ENCODE measurements at places on chromosomes 11 and 22.

DNA sequence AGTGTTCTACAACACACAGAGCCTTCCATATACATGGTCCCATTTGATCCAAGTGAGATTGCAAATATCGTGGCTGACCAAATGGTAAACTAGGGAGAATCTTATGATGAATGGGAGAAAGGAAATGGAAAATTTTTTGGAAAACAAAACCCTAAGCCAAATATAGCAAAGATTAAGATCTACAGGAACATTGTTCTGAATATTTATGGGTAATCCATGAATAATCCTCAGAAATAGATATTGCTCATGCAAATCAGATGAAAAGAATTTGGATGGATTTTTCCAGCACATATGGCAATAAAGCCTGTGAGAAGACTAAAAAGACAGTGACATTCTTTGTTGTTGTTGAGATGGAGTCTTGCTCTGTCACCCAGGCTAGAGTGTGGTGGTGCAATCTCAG, 21.7 kb upstream of the PRDM10 start:
- no peak for DNase-seq

DNA sequence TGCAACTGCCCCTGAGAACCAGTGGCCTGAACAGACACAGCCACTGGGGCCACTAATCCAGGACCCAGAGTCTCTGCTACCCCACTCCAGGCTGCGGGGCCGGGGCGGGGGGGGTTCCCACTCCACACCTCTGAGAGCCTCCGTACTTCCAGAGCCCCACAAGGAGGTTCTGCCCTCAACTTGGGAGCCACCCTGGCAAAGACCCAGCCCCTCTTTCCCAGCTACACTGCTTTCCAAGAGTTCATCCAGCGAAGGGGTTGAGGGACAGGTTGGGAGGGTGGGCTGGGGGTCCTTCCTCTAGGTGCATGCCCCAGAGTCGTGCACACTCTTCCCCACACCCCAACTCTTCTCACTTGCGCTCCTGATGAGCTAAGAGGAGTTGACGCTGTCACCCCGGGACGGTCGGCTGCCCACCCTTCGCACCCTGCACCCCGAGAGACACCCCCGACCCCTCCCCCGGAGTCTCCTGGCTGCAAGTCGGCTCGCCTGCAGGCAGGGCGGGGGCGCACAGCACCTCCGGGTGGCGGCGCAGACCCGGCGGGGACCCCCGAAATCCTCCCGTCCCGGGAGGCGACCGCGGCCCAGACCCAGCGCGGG, 531 bp downstream of the RAB3IL1 start:
- DNase-seq: no peak

DNA sequence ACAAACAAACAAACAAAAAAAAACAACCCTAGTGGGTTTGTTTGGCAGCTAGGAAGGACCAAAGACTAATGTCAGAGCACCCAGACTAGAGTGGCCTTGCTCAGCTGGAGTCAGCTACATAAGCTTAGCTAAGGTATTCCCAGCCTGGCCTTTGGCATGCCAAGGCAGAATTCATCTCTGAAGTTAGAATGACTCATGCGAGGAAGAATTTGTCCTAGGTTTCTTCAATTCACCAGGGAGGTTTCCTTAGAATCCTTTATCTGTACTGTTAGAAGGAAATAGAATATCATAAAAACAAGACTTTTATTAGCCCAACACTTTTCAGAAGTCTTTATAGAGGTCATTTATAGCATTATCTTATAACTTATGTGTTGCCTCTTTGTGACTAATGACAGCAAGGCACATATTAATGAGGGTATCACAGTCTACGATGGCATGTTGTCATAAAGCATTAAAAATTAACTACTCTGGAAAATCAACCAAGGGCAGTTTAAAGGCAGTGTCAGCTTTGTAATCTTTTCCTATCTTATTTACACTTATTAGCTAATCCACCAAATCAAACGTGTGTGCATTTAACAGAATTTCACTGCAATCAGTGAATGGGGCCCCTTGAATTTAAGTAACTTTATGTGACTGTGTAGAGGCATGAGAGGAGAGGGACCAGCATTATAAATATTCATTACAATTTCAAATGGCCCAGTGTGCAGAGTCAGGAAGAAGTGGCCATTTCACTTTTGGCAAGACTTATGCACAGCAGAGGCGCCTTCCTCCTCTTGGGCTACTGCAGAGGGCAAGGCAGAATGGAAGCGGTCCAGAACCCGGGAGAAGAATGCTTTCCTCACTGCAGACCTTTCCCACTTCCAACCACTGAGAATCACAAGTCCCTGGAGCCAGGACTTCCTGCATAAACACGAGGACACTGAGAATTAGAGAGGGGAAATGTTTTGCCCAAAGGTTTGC, 36.3 kb downstream of the SLC5A1 start:
- DNase-seq: no peak

DNA sequence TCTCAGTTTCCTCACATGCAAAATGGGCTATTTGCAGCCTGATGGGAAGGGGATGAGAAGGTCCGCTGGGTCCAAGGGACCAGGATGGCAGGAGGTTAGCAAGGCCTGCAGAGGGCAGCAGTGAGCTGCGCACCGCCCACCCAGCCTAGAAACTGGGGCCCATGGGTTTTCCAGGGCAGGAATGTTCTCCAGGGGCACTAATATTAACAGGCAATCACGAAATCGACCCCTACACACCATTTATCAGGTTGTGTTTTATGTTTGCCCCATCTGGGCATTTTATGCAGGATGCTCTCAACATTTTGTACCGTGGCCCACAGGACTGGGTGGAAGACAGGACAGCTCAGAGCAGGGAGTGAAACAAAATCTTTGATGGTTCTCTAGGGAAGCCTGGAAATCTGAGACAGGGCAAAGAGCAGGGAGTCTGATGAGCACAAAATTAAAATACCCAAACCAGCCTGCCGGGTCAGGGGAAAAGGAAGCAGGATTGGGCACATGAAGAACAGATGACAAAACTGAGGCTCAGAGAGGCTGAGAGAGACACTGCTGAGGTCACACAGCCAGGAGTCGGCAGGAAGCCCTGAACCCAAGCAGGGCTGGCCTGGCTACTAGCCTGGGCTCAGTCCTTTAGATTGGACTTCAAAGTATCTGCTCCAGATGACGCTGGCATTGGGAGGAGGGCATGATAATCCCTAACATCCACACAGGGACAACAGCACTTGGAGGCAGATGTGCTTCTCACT, 1.6 kb upstream of the BCR start:
- DNase-seq: peak; percentile 38

GRCh38 chr11:103812680-103813079, 223.8 kb upstream of the DDI1 start:
- no peak for DNase-seq

DNA sequence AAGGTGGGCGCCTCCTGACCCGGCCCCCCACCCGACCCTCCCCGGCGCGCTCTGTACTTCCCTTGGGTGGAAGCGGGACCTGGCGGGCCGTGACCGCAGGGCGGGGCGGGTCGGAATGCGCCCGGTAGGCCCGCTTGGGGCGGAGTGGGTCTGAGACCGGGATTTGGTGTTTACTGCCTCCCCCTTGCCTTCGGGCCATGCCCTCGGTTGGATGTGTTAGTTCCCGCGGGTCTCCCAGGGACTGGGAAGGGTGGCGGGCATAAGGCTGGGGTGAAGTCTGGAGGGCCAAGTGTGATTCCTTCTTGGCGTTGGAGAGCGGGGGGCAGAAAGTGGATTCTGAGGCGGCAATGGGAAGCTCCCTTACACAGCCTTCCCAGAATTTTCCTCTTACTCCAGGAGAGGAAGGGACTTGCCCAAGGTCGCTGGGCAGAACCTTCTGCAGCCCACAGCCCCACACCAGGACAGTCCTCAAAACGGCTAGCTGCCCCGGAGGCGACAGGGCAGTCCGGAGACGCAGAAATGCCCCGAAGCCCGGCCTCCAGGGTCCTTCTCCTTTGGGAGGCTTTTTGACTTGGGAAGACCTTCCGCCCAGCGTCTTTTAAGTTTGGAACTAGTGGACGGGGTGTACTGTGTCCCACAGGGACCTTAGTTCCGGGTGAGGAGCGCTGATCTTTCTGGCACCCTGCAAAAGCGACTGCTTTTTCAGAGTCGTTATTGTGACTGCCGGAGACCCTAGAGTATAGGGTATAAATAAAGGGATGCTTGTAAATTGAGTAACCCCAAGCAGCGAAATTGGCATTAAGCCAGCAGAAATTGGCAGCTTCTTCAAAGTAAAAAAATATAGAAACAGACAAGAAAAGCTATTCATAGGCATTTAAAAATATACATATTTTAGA, 647 bp downstream of the SWAP70 start:
- peak; percentile 1 for DNase-seq

DNA sequence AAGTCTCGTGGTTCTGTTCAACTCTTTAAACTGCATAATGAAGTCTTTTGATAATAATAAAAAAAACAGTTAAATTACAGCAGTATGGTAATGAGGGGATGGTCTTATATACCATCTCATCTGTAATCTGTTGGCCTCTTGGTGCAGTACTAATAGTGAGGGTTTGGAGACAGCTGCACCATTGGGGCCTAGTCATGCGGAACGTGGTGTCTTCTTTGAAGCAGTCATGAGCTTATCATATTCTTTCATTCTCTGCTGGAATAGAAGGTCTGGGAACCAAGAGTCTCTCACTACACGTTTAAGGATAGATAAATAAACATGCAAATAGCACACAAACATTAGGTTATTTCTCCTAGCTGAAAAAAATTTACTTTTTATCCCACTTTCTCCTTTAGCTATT, 40.9 kb upstream of the OR9Q1 start:
- DNase-seq: no peak

GRCh38 chr11:21933095-21933494, 259.8 kb upstream of the ANO5 start:
- no peak for DNase-seq

GRCh38 chr11:104916442-104916841, 18.2 kb upstream of the CASP12 start:
- no peak for DNase-seq

GRCh38 chr22:17369439-17370025, at the start of gene CECR2:
CECR2 (plus strand) TSS chr22:17369460; CDS start chr22:17369784, 324 bp downstream.
- no peak for DNase-seq

DNA sequence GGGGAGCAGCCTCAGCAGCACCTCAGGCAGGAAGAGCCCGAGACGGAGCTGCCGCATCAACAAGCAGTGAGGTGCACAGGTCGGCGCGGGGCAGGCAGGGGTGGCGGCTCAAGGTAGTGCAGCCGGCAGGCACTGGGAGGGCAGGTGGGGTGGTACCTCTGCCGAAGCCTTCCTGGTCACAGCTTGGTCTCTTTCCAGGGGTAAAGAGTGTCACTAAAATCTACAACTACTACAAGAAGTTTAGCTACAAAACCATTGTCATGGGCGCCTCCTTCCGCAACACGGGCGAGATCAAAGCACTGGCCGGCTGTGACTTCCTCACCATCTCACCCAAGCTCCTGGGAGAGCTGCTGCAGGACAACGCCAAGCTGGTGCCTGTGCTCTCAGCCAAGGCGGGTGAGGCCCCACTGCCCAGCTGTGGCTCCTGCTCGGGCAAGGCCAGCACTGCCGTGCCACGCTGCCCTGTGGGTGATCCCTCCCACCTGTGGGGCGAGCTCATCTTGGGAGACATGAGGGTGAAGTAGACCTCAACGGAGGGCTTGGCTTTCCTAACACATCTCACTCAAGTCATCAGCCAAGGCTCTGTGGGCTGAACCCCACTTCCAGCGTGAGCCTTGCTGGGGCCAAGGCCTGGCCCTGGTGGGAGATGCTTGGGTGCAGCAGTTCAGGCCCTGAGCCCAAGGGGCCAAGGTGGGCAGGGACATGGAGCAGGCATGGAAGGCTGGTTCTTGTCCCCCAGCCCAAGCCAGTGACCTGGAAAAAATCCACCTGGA, 13.6 kb downstream of the GATD1 start:
- DNase-seq: no peak

DNA sequence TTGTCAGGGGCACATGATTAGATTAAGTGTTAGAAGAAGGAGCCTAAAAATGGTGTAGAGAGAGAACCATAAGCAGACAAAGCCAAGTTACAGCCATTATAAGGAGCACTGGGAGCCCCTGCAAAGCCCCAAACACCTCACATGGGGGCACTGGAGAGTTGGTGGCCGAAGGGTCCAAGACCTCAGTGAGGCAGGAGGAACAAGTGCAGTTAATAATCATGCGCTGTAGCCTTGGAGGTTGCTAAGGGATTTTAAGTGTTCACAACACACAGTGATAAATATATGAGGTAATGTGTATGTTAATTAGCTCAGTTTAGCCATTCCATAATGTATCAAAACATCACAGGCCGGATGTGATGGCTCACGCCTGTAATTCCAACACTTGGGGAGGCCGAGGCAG, 54.4 kb upstream of the JAM3 start:
- DNase-seq: no peak

DNA sequence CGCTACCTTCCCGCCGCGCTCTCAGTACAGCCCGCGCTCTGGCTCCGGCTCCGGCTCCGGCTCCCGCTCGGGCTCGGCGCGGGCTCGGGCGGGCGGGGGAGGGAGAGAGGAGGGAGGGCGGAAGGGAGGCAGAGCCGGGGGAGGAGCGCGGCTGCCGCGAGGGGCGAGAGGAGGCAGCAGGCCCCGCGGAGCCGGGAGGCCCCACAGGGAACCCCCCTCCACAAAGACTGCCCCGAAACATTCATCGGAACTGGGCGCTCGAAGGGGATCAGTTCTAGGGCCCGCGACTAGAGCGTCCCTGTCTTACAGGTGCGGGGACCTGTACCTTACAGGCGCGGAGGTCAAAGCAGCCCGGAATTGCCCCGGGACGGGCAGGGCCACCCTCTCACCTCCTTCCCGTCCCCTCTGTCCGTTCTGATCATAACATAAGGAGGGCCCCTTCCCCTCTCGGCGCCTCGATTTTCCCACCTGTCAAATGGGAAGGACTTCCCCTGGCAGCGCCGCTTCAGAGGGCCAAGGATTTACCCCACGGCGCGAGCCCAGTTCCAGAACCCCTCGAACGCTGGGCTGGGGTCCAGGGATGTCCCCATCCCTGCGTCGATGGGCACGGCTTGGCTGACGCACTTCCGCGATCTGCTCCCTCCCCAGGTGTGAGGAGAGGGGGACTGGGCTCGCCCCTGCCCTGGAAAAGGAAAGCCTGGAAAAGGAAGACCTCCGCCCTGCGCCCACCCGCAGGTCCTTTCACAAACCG, at the start of gene SHISA8:
Gene SHISA8 (minus strand): TSS at position 40 of the 751 bp plus-strand sequence. CDS start 407 bp downstream, outside the sequence.
- DNase-seq: peak; percentile 50

DNA sequence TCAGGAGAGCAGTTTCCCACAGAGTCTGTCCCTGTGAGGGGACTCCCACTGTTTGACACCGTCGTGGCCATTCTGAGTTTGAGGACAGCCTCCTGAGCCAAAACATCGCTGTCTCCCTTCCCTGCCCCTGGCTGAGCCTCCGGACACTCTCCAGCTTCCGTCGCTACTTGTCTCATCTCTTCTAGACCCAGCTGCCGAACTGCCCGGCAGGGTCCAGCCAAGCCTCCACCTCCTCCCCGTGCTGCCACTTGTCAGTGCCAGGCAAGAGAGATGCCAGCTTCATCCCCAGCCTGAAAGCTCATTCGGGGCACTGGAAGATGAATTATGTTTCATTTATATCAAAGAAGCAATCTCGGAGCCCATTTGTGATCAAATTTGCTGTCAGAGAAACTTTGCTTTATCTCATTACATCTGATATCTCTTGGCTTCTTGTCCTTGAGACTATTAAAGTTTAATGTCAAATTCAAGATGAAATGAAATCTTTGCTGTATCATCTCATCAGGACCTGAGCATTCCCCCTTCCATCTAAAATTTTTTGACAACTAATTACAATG, 283.9 kb downstream of the BUD13 start:
- no peak for DNase-seq

GRCh38 chr11:9003573-9004182, at the start of gene NRIP3:
NRIP3 (minus strand) TSS chr11:9004001; CDS start chr11:9003935, 66 bp downstream.
- DNase-seq: peak; percentile 69
